Lung (tissue), 17 donors: ENCODE measurements at places on chromosomes 5 and 9.

- peak; percentile 16 for DNase-seq
Observed at GRCh38 chr5:24642022-24642421, 2.8 kb downstream of the CDH10 start.

DNA sequence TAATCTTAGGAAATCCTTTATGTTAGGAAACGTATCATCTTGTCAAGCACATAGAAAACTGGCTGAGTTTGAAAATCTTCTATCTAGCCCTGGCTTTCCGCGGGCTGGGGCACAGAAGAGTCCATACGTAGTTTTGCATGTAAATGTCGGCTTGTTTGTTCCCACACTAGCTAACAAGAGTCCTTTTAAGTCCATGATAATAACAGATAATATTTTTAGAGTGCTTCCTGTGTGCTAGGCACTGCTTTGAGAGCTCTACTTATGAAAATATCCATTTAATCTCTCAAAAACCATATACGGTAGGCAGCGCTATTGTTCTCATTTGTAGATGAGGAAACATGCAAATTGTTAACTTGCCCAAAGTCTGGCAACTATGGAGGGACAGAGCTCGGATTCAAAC is 40.5 kb downstream of the FYB1 start:
- no peak for DNase-seq

GRCh38 chr5:109907189-109907588 is 217.5 kb downstream of the MAN2A1 start:
- no peak for DNase-seq

DNA sequence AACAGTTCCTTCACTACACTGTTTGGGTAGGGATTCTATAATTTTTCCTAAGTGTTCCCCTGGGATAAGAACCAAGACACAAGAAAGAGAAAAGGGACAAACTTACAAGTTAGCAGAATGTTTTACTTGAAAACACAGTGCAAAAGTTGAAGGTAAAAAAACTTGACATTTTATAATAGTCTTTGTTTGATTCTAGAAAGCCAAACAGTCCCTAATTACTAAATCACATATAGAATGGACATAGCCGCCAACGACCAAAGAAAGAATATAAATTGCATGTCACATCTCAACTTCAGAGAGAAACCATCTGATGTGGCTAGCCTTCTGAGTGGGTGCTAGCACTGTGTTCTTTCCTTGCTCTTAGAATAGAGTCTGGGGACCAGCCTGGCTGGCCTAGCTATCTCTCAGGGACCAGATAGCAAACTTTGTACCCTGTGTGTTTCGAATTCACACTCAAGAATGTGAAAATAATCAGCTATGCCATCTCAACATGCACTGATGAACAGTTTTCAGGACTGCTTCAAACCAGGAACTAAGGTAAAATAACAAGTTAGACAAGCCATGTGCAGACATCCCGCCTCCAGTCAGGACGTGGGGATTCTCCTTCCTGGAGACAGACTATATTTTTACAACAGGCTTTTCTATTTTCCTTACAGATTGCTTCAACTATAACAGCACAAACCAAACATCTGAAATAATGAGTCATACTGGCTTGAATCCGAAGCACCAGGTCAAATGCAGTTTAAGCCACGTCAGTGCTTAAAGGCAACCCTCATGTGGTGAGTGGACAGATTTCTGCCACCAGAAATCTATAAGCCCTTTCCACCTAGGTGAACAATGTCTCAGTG is 53.7 kb downstream of the LHFPL2 start:
- DNase-seq: peak; percentile 81

DNA sequence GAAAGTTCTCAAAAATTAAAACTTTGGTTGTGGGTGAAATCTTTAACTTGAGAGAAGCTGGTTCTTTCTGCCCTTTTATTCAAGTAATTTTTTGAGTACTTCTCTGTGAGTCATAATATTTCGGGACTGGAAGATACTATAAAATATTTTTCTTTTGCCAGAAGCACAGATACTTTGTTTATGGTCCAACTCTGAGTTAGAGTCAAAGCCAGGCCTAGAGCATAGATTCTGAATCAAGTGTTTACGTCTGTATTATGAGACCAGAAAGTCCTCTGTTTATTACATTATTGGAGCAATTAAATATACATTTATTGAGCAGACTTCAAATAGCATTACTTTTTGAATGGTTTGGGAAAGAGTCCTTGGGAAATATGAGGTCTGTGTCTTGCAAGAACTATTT is 187.9 kb downstream of the FER start:
- peak; percentile 64 for DNase-seq

DNA sequence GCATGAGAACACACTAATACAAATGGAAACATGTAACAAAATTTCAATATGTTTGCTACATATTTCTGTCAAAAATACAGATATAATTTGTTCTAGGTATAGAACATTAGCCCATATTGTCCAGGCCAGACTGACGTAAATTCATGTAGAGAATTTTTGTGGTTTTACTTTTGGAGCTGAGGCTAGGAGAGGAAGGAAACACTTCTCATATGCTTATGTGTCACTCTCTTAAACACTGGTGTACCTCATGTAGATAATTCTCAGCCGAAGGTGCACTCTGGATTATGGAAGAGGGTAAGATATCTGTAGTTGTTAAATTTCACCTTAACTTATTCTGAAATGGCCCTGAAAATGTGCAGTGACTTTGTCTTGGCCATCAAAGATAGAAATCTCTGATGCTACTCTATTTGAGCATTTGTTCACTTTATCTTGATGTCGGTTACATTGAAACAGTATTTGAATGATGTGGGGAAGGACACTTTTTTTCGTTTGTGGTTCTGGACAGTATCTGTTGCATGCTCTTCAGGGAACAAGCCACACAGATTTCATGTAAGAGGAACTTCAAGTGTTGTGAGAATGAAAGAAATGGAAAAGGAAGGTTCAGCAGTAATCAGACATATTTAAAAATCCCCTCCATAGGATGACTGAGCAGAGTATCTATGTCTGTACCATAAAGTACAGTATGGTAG is 202.7 kb downstream of the SPATA31D1 start:
- no peak for DNase-seq

GRCh38 chr5:149005077-149005892 is 57.6 kb downstream of the SH3TC2 start:
- DNase-seq: peak; percentile 42

GRCh38 chr9:81559197-81559596 is 130.2 kb downstream of the TLE1 start:
- no peak for DNase-seq

DNA sequence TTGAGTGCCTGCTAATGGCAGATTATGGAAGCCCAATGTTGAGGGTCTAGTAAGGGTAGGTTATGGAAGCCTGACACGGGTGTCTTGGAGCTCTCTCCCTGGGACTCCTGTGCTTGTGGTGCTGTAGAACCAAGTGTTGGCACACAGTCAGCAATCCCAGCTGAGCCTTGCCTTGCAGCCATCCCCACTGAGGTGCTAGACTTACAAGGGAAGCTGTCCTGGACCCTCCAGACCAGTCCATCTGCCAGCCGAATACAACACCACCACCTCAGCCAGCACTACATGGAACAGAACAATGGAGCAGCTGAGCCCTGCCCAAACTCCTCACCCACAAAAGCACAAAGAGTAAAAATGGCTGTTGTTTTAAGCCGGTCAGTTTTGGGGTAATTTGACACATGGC is 90.5 kb upstream of the DNAH5 start:
- DNase-seq: no peak

GRCh38 chr5:96058084-96058483 is 96.4 kb upstream of the ELL2 start:
- no peak for DNase-seq

DNA sequence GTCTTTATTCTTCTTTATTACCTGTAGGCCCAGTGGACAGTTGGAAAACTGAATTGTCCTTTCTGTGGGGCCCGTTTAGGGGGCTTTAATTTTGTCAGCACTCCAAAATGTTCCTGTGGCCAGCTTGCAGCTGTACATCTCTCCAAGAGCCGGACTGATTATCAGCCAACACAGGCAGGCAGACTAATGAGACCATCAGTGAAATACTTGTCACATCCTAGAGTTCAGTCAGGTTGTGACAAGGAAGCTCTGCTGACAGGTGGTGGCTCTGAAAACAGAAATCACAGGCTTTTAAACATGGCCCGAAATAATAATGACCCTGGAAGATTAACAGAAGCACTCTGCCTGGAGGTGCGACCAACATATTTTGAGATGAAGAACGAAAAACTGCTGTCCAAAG is 47.9 kb downstream of the RNF180 start:
- peak; percentile 20 for DNase-seq

- DNase-seq: no peak
Observed at GRCh38 chr5:45411971-45412612, 284.1 kb downstream of the HCN1 start.

- no peak for DNase-seq
Observed at GRCh38 chr9:70679845-70680244, 265.4 kb upstream of the KLF9 start.

DNA sequence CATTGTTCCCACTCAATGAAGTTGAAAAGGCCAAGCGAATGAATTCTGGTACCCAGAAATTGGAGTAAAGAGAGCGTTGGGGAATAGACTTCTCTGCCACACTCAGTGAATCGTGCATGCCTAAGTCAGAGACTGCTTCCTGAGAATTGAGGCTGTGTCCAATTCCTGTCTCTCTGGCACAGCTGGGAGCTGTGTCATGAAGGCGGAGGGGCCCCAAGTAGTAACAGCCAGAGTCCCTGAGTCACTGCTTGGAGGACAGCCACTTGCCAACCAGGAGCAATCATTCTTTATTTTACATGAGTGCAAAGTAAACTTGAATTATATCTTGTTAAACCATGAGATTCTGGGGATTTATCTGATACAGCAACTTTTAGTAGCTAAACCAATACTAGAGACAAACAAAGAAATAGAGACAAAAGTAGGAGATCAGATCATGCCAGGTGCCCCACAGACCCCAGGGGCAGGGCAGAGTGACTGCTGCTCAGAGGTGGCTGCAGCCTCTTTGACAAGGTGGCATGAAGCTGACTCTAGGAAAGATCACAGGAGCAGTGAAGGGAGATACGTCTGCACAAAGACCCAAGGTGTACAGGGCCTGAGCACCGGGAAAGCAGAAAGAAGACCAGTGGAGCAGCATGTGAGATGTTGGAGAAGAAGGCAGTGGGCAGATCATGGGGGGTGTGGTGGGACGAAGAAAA is 246.0 kb downstream of the GADD45G start:
- DNase-seq: peak; percentile 66

GRCh38 chr9:103757062-103757461 is 337.0 kb upstream of the SMC2 start:
- no peak for DNase-seq

GRCh38 chr5:171433982-171434676 is 14.7 kb downstream of the FGF18 start:
- DNase-seq: no peak
